Cerebellar nuclear complex (tissue), 1 donor: ENCODE measurements at places on chromosomes 3 and 15.

DNA sequence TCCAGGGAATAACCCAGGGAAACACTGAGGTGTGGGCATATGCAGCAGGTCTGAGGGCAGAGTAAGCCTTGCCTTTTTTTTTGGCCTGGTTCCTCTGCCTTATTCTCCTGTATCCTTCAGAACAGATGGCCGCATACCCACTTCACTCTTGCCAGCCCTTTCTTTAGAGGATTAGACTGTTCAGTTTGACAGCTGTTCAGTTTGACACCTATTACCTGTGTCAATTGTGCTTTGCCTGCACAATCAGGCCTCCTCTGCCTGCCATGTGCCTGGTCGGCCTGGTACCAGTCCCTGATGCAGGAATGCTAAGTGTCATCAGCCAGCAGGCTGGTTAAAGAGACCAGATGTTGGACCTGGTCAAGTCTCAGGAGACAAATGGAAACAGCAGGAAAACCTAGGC is 22.3 kb downstream of the TM6SF1 start:
- no peak for DNase-seq

DNA sequence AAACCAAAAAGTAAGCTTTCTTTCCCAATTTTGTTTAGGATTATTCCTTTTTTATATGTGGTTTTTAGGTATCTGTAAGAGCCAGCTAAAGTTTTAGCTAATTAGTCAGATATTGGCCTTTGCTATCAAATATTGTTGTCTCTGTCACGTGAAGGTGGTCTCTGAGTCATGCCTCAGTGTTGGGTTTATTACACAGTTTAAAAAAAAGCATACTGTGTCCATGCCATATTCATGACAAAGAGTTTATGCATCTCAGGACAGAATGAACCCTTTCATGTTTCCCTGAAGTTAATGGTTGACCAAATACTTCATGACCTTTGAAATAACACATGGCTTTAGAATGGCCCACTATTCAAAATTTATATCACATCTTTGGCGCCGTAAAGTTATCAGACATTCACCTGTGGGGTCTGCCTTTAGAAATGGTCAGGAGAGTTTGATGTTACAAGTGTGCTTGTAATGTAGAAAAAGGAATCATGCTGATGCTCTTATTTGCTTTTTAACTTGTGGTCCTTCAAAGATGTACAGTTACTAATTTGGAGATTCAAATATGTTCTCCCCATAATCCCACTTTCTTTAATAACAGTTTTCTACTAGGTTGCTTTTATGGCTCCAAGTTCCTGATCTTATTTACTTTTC is 101.5 kb downstream of the MYRIP start:
- no peak for DNase-seq

DNA sequence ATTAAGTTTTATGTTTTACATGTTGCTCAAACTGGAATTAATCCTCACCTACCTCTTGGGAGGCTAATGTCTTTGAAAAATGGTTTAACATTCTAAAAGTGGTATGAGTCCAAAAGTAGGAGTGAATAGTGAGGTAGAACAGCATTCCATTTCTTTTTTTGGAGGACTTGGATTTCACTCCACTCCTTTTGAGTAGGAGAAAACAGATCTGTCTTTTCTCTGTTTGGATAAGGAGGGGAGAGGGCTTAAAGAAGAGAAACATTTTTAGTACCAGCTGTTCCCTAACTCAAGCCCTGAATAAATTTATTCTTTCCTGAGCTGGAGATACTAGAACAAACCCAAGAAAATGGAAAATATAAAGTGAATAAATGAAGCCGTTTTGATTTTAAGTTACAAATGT is 687.9 kb downstream of the MECOM start:
- no peak for DNase-seq

GRCh38 chr3:133506215-133506901 is 67.1 kb upstream of the CDV3 start:
- DNase-seq: no peak

- DNase-seq: no peak
Measured at GRCh38 chr15:65634356-65634755, 12.6 kb downstream of the SLC24A1 start.

GRCh38 chr3:85594676-85595075 is 635.9 kb downstream of the CADM2 start:
- DNase-seq: no peak

DNA sequence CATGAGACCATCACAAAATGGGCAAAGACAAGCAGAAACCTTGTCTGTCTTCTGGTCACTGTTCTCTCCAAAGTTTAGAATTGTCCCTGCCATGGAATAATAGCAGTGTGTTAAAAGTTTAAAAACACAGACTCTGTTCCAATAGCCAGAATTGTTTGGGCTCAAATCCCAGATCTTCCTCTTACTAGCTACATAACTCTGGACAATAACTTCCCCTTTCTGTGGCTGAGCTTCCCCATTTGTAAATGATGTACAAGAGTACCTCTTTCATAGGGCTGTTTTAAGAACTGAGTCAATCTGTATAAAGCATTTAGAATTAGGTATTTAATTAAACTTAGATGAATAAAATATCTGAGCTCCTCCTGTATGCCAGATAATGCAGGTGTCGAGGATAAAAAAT is 623.0 kb downstream of the NTRK3 start:
- no peak for DNase-seq

DNA sequence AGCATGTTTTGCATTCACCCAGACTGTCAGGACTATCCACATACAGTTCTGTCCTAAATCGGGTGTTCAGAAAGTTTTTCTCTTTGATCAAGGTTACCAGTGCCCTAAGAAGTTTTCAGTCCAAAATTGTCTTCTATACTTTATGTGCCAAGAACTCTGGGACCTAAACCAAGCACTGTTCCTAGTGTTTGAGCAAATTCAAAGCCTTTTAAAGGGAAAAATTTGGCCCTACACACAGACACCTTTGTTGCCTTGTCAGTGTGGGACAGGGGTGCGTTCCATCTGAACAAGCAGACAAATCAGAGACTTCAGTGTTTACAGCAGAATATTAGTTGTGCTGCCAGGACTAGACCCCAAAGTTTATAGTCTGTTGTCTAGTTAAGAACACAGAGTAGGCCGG is 50.6 kb downstream of the DGKG start:
- DNase-seq: no peak

GRCh38 chr15:70091726-70092463 is 5.8 kb downstream of the TLE3 start:
- no peak for DNase-seq

GRCh38 chr3:31903686-31904431 is 77.2 kb downstream of the OSBPL10 start:
- DNase-seq: no peak

GRCh38 chr3:141382571-141382970 is 14.3 kb downstream of the ZBTB38 start:
- no peak for DNase-seq

- DNase-seq: no peak
Measured at GRCh38 chr3:152113413-152113812, 155.3 kb upstream of the MBNL1 start.

DNA sequence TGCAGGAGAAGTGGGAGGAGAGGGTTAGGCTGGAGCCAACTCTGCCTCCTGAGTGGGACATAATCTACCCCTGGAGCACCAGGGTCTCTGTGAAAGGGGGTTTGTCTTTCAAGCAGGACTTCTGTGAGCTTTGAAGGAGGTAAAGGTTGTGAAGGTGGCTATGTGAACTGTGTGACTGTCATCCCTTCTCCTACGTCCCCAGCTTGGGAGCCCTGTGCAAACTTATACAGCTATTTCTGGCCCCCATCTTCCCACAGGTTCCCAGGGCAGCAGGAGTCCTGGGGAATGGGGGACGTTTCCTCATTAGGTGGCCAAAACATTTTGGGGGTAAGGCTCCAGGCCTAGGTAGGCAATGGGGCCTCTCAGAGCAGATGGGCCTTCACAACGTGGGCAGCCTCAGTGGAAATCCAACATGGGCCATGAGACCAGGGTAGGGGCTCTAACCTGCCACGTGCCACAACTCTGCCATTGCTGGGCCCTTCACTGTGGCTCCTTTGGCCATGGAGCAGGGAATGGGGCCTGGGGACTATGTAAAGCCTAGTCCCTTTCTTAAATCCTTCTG is 3.5 kb downstream of the VIPR1 start:
- no peak for DNase-seq

- DNase-seq: no peak
Measured at GRCh38 chr3:15496341-15496664, 25.2 kb downstream of the COLQ start.

DNA sequence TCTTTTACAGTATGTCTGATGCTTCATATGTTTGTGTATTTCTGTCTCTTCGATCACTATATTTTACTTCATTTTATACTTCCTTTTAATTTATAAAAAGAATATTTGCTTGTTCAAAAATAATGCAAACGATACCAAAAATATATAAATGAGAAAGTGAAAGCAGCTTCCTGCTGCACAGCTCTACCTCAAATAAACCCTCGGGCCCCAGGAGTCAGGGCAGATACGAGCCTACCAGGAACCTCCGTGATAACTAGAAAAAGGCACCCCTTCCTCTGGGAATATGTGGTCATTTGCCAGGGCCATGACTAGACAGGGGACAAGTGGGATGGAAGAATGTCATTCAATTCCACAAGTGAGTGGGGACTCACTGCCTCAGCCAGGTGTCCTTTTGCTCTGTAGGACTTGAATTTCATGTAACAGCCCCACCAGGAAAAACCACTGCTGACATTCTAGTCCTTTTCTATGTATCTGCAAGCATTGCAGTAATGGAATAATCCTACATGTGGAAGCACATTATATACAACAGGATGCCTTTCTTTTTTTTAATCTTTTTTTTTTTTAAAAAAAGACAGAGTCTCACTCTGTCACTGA is 133.3 kb downstream of the SUCLG2 start:
- DNase-seq: no peak
